ENCODE measurements at places on chromosomes 12 and 14.

GRCh38 chr12:6067152-6067916, 57.1 kb downstream of the VWF start:
- DNase-seq = no peak

- DNase-seq = peak; percentile 21
These were observed 18.6 kb downstream of the DUSP6 start for GRCh38 chr12:89333564-89334252.

DNA sequence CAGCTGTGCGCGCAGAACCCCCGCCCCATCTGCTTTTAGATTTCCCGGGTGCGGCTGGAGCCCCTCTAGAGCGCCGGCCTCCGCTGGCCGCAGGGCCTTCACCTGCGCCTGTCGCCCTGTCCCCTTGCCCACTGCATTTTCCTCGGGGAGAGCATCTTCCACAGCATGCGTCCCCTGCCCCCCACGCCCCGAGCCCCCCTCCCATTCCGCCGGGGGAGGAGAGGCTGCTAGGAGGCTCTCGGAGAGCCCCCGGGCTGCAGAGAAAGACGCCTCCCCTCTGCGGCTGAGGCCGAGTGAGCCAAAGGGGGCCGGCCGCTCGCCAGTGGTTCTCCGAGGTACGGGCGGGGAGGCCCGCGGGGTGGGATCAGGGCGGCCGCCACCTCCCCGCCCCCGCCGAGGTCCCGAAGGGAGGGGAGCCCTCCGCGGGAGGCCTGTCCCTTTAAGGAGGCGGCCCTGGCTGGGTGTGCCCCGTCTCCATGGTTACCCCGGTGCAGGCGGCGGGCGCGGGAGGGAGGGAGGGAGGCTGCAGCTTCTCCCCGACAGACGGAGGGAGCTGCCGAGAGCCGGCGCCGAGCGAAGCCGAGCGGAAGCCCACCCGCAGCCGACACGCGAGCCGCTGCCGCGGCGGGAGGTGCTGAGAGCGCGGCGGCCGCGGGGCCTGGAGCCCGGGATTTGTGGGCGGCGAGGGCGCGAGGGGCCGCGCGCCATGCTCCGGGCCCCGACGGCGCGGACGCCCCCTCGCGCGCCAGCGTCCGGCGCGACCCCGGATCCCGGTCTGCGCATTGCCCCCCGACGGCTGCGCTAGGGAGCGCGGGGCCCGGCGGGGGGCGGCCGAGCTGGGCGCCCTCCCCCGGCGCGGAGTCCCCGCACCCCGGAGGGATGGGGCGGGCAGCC, at the start of gene KCNH3:
KCNH3 (plus strand) TSS at position 521 of the 894 bp plus-strand sequence. CDS start 387 bp downstream, outside the sequence.
- DNase-seq = peak; percentile 94

DNA sequence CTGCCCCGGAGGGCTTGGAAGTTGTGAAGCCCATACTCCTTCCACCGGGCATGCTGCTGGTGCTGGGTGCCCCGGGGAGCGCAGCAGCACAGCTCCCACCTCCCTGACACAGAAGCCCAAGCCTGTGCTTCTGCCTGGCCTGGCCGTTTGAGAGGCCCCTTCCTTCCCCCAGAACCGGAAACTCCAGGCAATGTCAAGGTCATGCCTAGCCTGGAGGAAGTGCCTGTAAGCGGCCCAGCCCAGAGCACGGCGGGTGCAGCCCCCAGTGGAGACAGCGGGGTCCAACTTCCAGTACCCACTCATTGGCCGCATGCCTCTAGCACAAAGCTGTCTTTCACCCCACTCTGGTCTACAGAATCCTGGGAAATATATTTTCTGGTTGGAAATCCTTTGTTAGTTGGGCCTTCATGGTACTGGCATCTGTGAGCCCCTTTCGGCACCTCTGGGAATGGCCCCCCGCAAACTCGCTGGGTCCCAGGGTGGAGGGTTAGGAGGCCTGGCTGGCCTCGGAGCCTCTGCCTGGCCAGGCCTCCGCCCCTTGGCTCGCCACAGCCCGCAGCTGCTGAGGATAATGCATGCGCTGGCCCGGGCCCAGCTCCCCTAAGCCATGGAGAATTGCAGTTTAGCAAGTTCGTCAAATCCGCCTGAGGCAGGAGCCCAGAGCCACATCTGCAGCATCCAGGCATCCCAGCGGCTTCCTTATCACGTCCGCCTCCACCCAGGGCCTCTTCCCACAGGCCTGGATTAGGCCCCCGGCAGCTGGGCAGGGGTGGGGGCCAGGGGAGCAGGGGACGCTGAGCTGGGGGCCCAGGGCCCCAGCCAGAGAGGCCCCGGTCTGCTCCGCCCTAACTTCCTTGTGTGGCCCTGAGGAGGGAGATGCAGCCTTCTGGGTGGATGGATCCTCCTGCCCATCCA, 48.9 kb upstream of the DLK1 start:
- DNase-seq = no peak

GRCh38 chr12:50166799-50167048, 445 bp downstream of the CERS5 start:
- DNase-seq = no peak

DNA sequence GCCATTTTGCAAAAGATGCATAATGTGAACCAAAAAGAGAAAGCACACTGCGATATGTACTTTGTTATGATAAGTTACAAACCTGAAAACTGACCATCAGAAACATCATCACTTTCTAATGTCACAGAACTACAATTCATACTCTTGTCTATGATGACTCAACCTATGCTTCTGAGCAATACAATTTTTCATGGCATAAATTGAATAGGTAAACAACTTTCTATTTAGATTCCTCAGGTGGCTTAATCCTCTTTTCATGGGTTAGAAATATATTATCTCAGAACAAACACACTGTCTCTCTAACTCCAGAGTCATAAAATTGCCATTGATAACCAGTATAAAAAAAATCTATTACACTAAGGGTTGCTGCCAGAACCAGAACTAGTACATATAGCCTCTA, 1715.0 kb upstream of the FLRT2 start:
- no peak for DNase-seq

- DNase-seq = no peak
These were observed 11.8 kb upstream of the NUAK1 start for GRCh38 chr12:106150555-106150954.

DNA sequence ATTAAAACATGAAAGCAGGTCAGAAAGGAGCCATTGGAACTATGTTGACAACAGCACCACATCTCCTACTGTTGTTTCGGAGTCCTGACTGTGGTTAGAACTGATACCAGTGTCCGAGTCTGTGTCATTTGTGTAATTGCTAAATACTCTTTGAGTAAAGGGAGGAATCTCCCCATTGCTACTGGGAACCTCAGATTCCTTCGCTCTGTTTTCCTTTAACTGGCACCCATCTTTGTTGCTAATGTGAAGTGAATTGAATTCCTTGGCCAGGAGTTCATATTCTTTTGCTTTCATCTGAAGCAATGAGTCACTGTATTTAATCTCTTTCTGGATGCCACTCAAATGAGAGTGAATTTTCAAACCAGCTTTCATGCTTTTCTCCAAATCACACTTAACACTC, 31.5 kb downstream of the RASSF9 start:
- DNase-seq = no peak

GRCh38 chr12:82047446-82047845, 288.3 kb upstream of the PPFIA2 start:
- DNase-seq = no peak

All from GM10248 (cell line).